ENCODE measurements at places on chromosomes 2 and 18. TPM values are rescaled to one million over a fixed set of nuclear protein-coding genes. Genes with fewer than 3 reads are reported as not detected.

DNA sequence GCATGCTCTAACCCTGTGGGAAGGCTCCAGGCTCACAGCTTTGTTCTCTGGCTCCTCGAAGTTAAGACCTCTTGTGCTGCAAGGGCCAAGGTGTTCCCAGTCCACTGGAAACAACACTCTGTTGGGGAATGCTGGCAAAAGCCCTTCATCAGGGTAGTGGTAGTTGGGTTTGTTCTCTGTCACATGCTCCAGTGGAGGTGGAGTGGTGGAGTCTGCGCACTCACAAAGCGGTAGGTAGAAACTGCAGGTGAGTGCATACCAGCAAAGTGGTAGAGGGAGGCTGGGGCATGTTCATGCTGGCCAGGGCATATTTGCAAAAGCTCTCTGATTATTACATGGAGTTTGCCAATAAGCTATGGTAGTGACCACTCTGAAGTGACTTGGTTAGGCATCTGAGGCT is 410.5 kb downstream of the CDH19 start:
- H3K4me1 ChIP-seq = no peaks in the 10 kb centered on the region
- DNase-seq = no peak
- H3K27me3 ChIP-seq = no peaks in the 10 kb centered on the region

- no peak overlapping the region for H3K4me3 ChIP-seq
- H3K27ac ChIP-seq = peak overlapping the region; percentile 91
- DNase-seq = no peak
- H3K4me1 ChIP-seq = peaks cover 3% of the 10 kb centered on the region
- H3K36me3 ChIP-seq = no peaks in the 10 kb centered on the region
These were observed 94.8 kb upstream of the SERTAD2 start for GRCh38 chr2:64748561-64748960.

GRCh38 chr2:41137031-41137430 is 685.1 kb upstream of the SLC8A1 start:
- H3K27me3 ChIP-seq = no peaks in the 10 kb centered on the region
- no peaks in the 10 kb centered on the region for H3K36me3 ChIP-seq
- DNase-seq = no peak
- H3K4me3 ChIP-seq = no peak overlapping the region
- H3K27ac ChIP-seq = no peak overlapping the region

DNA sequence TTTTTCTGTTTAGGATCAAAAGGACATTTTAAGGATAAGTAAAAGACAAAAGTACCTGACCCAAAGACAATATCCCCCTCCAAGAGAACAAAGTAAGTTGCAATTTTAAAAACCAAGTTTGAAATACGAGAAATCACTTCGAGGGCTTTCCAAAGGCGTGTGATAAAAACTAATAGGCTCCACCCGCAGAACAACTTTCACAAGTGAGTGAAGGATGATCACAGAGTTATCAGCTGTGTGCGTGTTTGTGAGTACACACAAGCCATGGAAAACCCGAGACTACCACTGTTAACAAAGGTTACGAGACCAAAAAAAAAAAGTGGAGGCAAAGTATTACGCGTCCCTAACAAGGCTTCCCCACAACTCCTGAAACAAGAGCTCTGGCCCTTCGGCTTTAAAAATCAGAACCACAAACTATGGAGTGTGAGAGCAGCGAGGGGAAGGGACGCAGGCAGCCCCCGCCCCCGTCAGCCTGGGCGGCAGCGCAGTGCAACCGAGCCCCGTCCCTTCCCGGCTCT is 719 bp downstream of the SMAD2 start:
- DNase-seq = no peak
- H3K27me3 ChIP-seq = no peaks in the 10 kb centered on the region
- H3K4me1 ChIP-seq = peaks cover 20% of the 10 kb centered on the region
- peak overlapping the region; percentile 63 for H3K4me3 ChIP-seq
- H3K27ac ChIP-seq = peak overlapping the region; percentile 88

DNA sequence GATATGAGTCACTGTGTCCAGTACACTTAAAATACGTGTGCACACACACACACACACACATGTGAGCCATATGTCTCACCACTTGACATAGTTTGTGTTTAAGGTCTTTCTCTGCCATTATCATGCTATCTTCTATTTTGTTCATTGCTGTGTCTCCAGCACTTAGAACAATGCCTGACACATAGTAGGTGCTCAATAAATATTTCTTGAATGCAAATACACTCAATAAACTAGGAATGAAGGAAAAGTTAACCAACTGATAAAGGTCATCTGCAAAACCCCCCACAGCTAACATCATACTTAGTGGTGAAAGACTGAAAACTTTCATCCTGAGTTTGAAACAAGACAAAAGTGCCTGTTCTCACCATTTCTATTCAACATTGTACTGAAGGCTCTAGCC is 4.4 kb downstream of the MOCOS start:
- no peak overlapping the region for H3K27ac ChIP-seq
- H3K27me3 ChIP-seq = no peaks in the 10 kb centered on the region
- H3K4me1 ChIP-seq = peaks cover 4% of the 10 kb centered on the region

GRCh38 chr2:128813352-128814034 is 494.8 kb upstream of the HS6ST1 start:
- H3K4me1 ChIP-seq = no peaks in the 10 kb centered on the region
- no peak overlapping the region for H3K4me3 ChIP-seq
- H3K36me3 ChIP-seq = no peaks in the 10 kb centered on the region
- no peak for DNase-seq

The SP5 gene
- not detected for total RNA-seq

- H3K4me1 ChIP-seq = no peaks in the 10 kb centered on the region
- no peaks in the 10 kb centered on the region for H3K36me3 ChIP-seq
- DNase-seq = no peak
- H3K27me3 ChIP-seq = no peaks in the 10 kb centered on the region
These were observed 164.5 kb downstream of the RBM43 start for GRCh38 chr2:151097128-151097527.

- DNase-seq = no peak
- no peak overlapping the region for H3K27ac ChIP-seq
- no peak overlapping the region for H3K4me3 ChIP-seq
- no peaks in the 10 kb centered on the region for H3K4me1 ChIP-seq
- no peaks in the 10 kb centered on the region for H3K27me3 ChIP-seq
- H3K36me3 ChIP-seq = no peaks in the 10 kb centered on the region
These were observed 391.7 kb upstream of the KLHL29 start for GRCh38 chr2:22993250-22993649.

DNA sequence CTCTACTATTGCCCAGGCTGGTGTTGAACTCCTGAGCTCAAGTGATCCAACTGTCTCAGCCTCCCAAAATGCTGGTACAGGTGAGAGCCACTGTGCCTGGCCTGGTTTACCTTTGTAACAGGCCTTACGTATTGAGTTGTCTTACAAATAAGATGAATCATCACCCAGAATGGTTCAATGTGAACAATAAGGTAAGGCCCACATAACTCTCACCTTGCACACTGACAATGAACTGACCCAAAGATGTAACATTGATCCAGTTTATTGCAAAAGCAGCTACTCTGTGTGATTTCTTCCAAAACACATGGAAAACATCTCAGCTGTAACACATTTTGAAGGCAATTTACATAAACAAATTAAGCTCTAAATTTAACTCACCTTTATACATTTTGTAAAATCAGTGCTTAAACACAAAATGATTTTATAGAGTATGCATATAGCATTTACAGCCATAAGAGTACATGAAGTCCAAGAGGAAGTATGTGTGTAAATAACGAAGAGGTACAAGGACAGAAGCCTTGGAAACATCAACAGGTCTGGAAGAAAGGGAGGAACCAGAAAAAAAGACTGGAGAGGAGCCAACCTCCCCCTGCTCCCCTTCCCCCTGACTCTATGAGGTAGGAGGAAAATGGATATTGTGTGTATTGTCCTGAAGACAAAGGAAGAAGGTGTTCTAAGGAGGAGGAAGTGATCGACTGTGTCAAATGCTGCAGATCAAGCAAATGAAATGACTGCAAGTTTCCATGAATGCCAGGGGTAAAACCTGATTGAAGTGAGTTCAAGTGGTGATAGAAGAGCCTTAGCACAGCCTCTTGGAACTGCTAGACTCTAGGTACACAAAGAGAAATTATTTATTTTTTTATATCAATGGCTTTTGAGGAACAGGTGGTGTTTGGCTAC is 5.6 kb upstream of the WDFY1 start:
- no peak for DNase-seq
- H3K4me1 ChIP-seq = peaks cover 10% of the 10 kb centered on the region
- H3K4me3 ChIP-seq = no peak overlapping the region
- no peaks in the 10 kb centered on the region for H3K27me3 ChIP-seq

The TNP1 gene
- total RNA-seq = not detected

DNA sequence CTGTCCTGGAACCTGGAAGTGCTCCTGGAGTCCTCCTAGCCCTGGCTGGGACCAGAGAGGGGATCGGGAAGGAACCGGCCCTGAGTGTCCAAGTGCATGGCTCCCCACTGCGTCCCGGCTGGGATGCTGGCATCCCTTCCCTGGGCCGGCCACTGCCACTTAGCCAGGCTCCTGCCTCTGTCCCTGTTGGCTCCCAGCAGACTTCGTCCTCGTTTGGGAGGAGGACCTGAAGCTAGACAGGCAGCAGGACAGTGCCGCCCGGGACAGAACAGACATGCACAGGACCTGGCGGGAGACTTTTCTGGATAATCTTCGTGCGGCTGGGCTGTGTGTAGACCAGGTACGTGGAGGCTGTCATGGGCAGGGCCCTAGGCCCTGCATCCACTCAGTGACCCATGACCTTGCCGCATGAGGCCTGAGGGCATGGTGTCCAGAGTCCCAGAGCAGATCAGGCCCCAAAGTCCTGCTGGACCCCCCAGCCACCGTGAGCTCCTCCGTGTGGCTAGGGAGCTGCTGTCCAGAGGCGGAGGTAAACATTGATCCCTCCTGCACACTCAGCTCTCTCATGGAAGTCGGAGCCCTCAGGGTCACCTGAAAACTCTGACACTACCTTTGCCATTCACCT is 7.1 kb downstream of the ANO7 start:
- H3K27ac ChIP-seq = no peak overlapping the region
- no peaks in the 10 kb centered on the region for H3K4me1 ChIP-seq
- no peaks in the 10 kb centered on the region for H3K27me3 ChIP-seq
- H3K36me3 ChIP-seq = no peaks in the 10 kb centered on the region
- H3K4me3 ChIP-seq = no peak overlapping the region

DNA sequence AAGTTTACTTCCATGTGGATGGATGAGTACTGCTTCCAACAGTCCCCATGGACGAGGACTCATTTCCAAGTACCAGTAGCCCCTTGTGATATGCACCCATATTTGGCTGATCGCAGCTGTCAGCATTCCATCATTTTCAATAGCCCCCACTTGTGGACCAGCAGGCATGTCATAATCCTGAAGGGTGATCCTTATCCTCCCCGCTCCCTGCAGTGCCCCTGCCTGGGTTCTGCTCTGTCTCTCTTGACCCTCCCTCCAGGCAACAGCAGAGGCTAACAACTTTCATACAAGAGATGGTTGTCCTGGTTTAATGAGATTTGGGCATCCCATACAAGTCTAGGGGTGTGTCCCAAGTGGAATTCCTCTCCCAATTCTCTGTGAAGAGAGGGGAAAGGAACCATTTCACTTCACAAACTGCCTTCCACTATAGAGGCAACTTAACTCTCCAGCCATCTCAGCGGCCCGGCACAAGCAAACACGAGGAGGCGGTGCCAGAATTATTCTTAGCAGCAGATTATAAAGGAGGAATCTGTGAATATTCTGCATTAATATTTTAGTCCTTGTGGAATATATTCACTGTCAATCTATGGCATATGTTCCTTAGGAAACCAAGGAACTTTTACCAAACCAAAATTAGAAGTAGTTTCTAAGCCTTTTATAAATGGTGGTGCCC is 110.7 kb downstream of the RTN4 start:
- H3K27ac ChIP-seq = no peak overlapping the region
- no peak overlapping the region for H3K4me3 ChIP-seq
- H3K27me3 ChIP-seq = no peaks in the 10 kb centered on the region

The ALLC gene
- total RNA-seq = not detected

DNA sequence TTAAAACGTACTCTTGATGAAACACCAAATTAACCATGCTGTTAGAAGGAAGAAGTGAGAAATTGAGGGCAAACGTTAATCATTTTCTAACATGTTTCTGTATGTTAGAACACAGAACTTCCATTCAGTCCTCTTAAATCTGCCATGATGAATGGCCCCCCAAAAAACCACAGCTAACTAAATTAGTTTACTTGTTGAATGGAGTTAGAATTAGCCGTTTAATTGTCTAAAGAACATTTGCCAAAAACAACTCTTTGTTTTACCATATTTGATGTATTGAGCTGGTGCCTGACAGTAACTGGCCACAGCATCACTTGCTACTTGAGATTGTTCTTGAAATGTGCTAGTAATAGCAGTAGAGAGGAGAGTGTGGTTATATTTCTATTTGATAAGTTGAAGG is 12.7 kb downstream of the CCNYL1 start:
- H3K4me3 ChIP-seq = no peak overlapping the region
- no peaks in the 10 kb centered on the region for H3K27me3 ChIP-seq
- no peak overlapping the region for H3K27ac ChIP-seq
- DNase-seq = no peak
- no peaks in the 10 kb centered on the region for H3K36me3 ChIP-seq

The DPYSL5 gene
- not detected for total RNA-seq

DNA sequence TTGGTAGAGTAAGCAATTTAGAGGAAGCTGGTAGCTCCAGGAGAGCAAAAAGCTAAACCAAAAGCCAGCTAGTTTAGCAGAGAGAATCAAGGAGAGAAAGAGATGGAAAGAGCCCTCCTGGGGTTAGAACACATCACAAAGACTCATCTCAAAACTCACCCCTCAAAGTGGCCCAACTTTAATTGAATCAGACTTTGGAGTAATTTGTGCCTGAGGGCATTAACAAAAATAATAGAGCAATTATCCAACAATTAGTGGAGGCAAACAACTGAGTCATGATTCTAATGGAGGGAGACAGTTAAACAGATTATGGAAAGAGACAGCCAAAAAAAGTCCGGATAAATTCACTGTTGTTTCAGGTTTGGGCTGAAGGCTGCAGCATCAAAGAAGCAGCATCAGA is 417.4 kb downstream of the KCNJ3 start:
- H3K27me3 ChIP-seq = no peaks in the 10 kb centered on the region
- no peak overlapping the region for H3K4me3 ChIP-seq
- H3K27ac ChIP-seq = no peak overlapping the region
- no peaks in the 10 kb centered on the region for H3K4me1 ChIP-seq

GRCh38 chr2:201933792-201934237 is 99.8 kb upstream of the FZD7 start:
- no peaks in the 10 kb centered on the region for H3K27me3 ChIP-seq
- no peak overlapping the region for H3K4me3 ChIP-seq
- no peaks in the 10 kb centered on the region for H3K36me3 ChIP-seq

The TUBA3E gene
- total RNA-seq = not detected

GRCh38 chr2:54624591-54625071 is 98.8 kb upstream of the EML6 start:
- H3K4me3 ChIP-seq = no peak overlapping the region
- peaks cover 97% of the 10 kb centered on the region for H3K36me3 ChIP-seq
- H3K27me3 ChIP-seq = no peaks in the 10 kb centered on the region
- no peak overlapping the region for H3K27ac ChIP-seq

- H3K36me3 ChIP-seq = no peaks in the 10 kb centered on the region
- H3K4me3 ChIP-seq = no peak overlapping the region
- DNase-seq = no peak
- peaks cover 30% of the 10 kb centered on the region for H3K4me1 ChIP-seq
- H3K27me3 ChIP-seq = no peaks in the 10 kb centered on the region
- no peak overlapping the region for H3K27ac ChIP-seq
These were observed 150.8 kb downstream of the LDLRAD4 start for GRCh38 chr18:13369353-13369752.
